Activated T-helper 2 cell treated with anti-CD3 and anti-CD28 coated beads, Interferon-gamma antibody, Interleukin-2, Interleukin-4, amounts not matched to agents 10 μg/mL and 5 μg/mL and 100 μg/mL, durations not matched to agents 14 hours and 24 hours and 36 hours (primary cell): ENCODE measurements at places on chromosomes 7 and 10. TPM values are rescaled to one million over a fixed set of nuclear protein-coding genes. Genes with fewer than 3 reads are reported as not detected.

ZP3 gene
- total RNA-seq = 8.2 and 10.5 TPM in 2 replicates

AQP1 gene
- total RNA-seq = not detected in 2 replicates

TMEM196 gene
- total RNA-seq = not detected in 2 replicates

DNA sequence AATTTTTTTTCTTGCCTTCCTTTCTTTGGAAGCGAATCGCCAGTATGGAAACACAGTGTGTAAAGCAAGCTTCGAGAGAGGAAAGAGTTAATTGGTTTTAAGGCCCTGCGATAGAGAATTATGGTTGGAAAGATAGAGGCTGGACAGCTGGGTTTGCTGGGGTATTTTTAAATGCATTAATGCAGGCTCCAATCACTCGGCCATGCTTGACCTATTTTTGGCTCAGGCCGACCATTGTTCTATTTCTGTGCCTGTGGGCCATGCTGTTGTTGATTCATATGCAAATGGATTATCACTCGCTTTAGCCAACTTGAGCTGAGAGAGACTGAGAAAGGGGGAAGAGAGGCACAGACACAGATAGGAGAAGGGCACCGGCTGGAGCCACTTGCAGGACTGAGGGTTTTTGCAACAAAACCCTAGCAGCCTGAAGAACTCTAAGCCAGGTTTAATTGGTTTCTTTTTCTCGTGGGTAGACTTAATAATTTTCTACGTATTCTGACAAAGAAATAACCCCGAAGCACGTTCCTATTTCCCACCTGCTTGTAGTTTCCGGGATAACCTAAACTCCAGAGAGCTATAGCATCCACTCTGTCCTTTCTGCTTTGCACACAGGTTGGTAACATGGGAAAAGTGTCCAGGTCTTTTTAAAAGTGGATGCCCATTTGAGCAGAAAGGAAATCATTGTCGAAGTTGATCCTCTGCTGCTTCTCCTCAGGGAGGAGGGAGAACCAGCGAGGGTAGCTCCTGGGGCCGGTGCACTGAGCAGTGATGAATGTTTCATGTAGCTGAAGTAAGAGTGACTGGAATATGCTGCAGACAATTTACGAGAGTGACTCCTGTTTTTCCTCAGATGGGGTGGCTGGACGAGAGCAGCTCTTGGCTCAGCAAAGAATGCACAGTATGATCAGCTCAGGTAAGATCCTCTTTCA, at the start of gene HDAC9:
Gene HDAC9 (plus strand): TSS at position 338 of the 929 bp plus-strand sequence. CDS start 554 bp downstream, at position 892.
- no peak for DNase-seq

- DNase-seq = no peak
Measured at GRCh38 chr7:4550117-4550516, 132.0 kb upstream of the FOXK1 start.

TDRD1 gene
- 0.11 and 0.30 TPM in 2 replicates for total RNA-seq

DNA sequence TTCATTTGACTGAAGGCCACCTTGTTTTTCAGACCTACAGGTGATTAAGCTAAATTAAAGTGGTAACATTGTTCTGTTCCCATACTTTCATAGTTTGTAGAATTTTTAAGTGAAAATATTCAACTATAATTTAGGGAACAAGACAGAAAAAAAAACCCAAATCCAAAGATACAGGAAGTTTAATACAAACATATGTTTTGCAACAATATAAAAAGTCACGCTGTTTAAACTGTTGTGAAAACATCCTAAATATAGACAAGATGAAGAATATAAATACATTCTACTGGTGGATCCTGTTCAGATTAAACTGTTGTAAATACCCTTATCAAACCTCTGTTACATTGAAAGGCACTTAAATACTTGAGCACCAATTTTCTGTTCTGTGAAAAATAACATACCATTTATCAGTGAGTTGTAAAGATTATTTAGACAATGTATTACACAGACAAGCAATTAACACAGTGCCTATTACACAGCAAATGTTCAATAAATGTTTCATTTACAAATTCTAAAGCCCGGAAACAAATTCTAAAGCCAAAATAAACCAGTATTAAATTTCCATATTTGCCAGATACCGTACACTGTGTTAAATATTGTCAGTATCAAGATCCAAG, 14.2 kb downstream of the ASZ1 start:
- DNase-seq = no peak

DNA sequence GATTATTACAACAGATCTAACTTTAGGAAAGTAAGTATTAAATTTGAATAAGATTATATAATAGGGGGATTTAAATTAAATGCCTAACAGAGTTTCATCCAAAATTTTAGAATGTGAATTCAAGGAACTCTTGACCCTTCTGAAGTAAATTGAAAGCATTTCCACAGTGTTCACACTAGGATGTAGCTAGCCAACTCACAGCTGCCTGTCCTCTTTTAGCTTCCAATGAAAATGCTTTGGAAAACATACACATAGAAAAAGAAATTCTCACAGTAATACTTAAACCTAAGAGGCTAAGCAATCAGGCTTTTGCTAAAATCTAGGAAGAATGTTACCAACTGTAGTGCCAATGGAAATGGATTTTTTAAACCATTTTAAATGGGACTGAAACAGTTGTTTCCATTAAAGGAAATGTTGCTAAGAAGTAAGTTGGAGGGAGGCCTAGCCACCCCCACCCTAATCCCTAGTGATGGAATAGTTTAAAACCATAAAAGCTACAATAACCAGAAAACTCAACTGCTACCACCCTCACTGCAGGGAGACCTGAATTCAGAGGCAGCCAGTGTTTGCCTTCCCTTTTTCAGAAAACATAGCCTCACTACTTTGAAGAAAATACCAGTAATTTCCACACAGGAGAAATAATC, 58.3 kb downstream of the REEP3 start:
- DNase-seq = no peak

CCDC146 gene
- total RNA-seq = 2.7 and 2.9 TPM in 2 replicates
